ENCODE measurements at places on chromosomes 5 and 9. TPM values are rescaled to one million over a fixed set of nuclear protein-coding genes. Genes with fewer than 3 reads are reported as not detected.

GRCh38 chr9:125472926-125473701 is 211.5 kb downstream of the GAPVD1 start:
- H3K27me3 ChIP-seq = no peaks in the 10 kb centered on the region
- no peak for DNase-seq
- H3K36me3 ChIP-seq = peaks cover 2% of the 10 kb centered on the region

The IL7R gene
- total RNA-seq = not detected

GRCh38 chr9:74519419-74519818 is 22.3 kb downstream of the RORB start:
- H3K4me3 ChIP-seq = no peak overlapping the region
- H3K36me3 ChIP-seq = no peaks in the 10 kb centered on the region
- H3K27me3 ChIP-seq = no peaks in the 10 kb centered on the region
- no peak for DNase-seq
- H3K4me1 ChIP-seq = peaks cover 3% of the 10 kb centered on the region
- no peak overlapping the region for H3K27ac ChIP-seq

DNA sequence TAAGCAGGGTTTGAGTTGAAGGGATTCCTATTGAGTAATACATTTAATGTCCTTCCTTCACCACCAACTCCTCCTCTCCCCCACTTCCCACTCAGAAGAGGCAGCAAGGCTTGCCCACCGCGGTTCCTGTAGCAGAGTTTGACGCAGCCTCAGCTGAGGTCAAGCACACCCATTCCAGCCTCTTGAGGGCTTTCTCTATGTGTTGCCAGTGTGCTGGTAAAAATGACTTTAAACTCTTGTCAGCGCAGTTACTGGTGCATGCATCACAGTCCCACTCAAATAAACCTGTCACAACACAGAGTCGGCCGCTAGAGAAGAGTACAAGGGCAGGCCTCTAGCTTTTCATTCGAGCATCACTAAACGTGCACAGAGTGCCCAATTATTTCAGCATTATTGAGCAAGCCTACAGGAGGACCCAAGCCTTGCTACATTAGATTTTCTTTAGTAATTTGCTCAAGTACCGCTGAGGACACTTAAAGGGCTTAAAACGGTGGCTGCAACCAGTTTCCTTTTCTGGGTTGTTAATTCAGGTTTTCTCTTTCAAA is 79.6 kb downstream of the TLE4 start:
- H3K36me3 ChIP-seq = peaks cover 17% of the 10 kb centered on the region
- no peak overlapping the region for H3K27ac ChIP-seq
- peak overlapping the region; percentile 21 for H3K4me3 ChIP-seq

The CER1 gene
- total RNA-seq = 22.3 TPM

The PALM2AKAP2 gene
- 4.0 TPM for total RNA-seq

The SLCO6A1 gene
- total RNA-seq = 0.46 TPM

DNA sequence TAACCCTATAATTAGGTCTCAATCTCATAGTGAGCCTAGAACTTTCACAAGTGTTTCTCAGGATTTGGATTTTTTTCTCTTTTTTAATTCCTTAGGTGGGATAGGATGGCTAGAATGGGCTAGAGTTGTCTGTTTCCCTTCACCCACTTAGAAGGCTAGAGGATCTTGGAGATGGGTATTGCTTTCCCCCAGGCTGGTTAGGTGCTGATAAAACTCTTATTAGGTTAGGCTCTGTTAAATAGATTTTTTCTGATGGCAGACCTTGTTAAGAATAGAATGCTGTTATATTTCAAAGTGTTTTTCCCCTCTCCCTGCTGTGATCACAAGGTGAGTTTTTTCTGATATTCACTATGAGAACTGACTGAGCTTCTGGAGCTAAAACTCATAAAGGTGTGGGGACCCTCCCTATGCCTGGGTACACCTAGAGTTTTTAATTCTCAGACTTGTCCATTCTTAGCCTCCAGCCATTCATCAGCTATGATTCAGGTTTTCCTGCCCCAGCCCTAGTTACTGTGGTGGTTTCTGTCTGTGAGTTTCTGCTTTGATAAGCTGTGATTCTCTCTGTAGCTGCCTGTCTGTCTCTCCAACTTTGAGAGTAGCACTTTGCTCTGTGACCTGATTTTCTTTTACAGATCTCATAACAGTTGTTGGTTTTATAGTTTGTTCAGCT is 132.4 kb downstream of the HACD4 start:
- no peak overlapping the region for H3K4me3 ChIP-seq
- no peak overlapping the region for H3K27ac ChIP-seq
- no peaks in the 10 kb centered on the region for H3K4me1 ChIP-seq
- no peaks in the 10 kb centered on the region for H3K36me3 ChIP-seq
